ENCODE measurements at places on chromosomes 6 and 20. TPM values are rescaled to one million over a fixed set of nuclear protein-coding genes. Genes with fewer than 3 reads are reported as not detected.

FERMT1 gene
- 3.5 TPM for total RNA-seq

CCR6 gene
- not detected for total RNA-seq

ASIP gene
- 3.0 TPM for total RNA-seq

EYA4 gene
- 5.3 TPM for total RNA-seq

MYCT1 gene
- total RNA-seq: 20.6 TPM

DNA sequence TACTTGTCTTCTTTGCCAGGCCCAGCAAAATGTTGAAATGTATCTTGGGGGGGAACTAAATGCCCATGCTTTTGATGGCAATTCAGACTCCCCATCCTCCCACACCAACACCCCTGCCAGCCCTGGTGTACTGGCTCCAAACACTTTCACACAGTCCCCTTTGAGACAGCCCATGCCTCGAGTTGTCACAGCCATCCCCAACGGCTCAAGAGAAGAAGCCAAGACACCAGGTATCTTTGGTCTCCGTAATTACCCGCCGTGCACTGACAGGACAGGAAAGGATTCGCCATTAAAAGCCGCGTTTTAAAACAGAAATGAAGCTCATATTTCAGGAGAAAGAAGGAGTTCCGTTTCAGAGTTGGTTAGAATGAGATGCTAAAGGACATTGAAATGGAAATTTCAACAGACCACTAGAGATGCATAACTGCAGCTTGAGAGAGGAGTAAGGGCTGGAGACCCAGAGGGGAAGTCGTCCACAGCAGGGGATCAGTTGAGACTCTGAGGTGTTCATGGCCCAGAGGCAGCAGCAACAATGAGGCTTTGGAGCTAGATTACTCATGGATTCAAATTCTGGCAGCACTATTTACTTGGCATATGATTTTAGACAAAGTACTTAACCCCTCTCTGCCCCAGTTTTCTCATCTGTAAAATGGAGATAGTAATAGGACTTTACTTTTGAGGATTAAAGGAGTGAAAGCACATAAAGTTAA, 63.5 kb upstream of the ADGRF1 start:
- no peak for DNase-seq

GRCh38 chr6:41371461-41371991, 36.1 kb downstream of the NCR2 start:
- DNase-seq: peak; percentile 69

GRCh38 chr6:116954938-116955337, 77.9 kb downstream of the RFX6 start:
- no peak for DNase-seq

DNA sequence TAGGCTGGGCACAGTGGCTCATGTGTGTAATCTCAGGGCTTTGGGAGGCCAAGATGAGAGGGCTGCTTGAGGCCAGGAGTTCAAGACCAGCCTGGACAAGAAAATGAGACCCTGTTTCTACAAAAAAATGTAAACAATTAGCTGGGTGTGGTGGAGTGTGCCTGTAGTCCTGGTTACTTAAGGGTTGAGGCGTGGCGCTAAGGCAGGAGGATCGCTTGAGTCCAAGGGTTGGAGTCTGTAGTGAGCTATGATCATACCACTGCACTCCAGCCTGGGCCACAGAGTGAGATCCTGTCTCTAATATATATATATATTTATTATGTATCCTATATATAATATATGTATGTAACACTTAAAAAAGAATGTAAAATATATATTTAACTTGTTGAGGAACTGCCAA, 7.9 kb upstream of the ABRACL start:
- no peak for DNase-seq

DNA sequence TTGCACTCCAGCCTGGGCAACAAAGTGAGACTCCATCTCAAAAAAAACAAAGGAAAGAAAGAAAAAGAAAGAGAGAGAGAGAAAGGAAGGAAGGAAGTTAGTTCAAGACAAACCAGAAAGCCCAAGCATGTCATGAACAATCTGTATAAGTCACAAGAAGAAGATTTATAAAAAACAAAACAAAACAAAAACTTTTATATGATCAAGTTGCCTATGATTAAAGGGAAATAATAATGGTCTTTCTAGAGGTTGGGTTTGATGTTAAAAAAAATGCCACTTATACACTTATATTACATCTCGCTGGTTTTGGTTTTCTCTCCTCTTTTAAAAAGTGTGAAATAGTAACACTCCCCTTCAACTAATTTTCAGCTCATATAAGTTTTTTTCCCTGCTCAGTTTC, 146.2 kb upstream of the CARMIL1 start:
- DNase-seq: no peak

GRCh38 chr20:47708953-47709833, 76.1 kb downstream of the SULF2 start:
- DNase-seq: no peak

DNA sequence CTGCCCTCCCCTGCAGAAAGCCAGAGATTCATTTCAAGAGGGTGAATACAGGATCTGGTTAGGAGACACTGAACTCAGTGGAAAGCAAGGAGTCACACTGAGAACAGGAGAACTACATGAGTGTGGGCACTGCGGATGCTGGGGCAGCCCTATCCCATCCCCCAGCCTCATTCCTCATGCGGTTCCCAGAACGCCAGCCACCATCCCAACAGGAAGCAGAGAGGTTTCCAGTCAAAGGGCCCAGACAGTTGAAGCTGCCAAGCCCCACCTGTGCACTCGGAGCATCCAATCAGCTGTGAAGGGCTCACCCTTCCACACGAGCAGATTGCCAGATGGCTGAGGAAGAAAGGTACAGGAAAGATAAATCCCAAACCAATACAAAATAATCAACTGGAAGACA, 50.7 kb upstream of the PRND start:
- no peak for DNase-seq

DNA sequence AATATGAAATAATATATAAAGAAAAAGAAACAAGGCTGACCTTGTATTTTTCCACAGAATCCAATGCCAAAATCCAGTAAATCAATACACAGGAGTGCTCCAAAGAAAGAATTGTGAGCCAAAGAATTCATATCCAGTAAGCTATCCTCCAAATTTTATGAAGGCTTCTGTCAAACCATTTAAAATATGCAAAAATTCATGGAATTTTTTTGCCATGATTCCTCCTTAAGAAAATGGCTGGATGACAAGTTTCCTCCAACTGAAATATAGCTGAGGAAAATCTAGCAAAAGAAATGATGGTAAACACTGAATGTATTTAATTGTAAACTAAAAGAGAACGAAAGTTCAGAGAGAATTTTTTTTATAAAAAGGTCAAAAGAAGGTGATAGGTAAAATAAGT, 290.3 kb downstream of the UBE3D start:
- no peak for DNase-seq

GRCh38 chr20:25275813-25276532, 28.1 kb downstream of the PYGB start:
- peak; percentile 53 for DNase-seq

GRCh38 chr6:3294396-3294795, 35.6 kb downstream of the PSMG4 start:
- peak; percentile 17 for DNase-seq

DNA sequence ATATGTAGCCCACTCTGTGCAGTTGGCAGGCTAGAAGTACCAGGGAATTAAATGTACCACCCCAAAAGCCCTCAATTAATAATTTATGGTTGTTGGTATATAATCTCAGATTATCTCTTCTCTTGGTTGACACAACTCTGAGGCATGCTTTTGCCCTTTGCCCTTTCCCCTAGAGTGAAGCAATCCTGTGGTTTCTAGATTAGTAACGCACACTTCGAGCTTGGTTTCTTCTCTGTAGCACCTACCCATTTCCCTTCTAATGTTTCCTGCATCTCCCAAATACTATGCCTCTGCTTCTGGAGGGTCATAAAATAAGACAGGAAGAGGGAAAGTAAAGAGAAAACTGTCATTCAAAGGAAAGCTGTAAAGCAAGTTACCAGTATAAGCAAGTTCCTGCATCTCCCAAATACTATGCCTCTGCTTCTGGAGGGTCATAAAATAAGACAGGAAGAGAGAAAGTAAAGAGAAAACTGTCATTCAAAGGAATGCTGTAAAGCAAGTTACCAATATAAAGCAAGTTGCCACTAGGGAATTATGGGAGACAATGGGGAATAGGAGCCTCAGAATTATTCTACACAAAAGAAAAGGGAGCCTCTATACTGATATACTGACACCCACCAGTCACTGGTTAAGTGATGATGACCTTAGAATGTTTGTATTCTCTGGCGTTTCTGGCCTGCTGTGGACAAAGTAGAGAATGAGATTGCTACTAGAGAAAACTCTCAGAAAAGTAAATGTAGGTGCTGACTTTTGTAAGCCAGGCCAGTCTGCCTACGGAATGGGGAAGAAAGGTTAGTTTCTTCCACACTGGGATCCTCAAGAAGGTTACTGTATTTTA, 862.6 kb upstream of the MAN1A1 start:
- DNase-seq: no peak

- no peak for DNase-seq
Observed at GRCh38 chr20:49976542-49976941, 6.2 kb upstream of the SNAI1 start.

All from sciatic nerve (tissue), 2 donors.